Heart right ventricle (tissue), 16 donors: ENCODE measurements at places on chromosomes 16 and 17. TPM values are rescaled to one million over a fixed set of nuclear protein-coding genes. Genes with fewer than 3 reads are reported as not detected.

GRCh38 chr17:57687642-57688041 lies 57.5 kb downstream of the CCDC182 start:
- DNase-seq = no peak

Gene PIGQ
- polyA plus RNA-seq = 43.7 TPM

- DNase-seq = no peak
Measured at GRCh38 chr17:73546770-73547536, 97.3 kb downstream of the SDK2 start.

Gene CDRT4
- 0.45 TPM for polyA plus RNA-seq

Gene PPP1R27
- polyA plus RNA-seq = not detected

GRCh38 chr17:58150394-58150793 lies 2.2 kb downstream of the OR4D1 start:
- DNase-seq = no peak

DNA sequence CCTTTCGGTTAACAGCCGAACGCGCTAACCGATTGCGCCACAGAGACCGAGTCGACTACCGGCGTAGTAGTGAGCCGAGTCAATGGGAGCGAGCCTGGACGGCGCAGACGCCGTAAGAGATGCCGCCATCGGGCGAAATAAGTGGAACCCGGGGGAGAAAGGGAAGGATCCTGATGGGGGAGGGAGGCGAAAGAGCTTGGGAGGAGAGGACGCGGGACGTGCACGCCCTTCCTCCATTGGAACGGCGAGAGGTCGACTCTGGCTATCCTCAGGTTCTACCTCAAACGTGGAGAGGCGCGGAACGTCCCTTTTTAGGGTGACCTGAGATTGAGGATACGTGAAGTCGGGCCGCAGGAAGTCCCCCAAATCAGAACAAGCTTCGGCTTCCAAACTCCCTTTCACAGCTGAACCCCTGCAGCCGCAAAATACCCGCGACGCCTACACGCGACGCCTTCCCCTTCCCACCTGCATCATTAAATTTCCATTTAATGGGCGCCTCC lies 683 bp upstream of the PSMB3 start:
- DNase-seq = peak; percentile 81

- no peak for DNase-seq
Measured at GRCh38 chr16:51982715-51983680, 563.9 kb downstream of the TOX3 start.

Gene TBC1D3K
- polyA plus RNA-seq = not detected

Gene DDX28
- polyA plus RNA-seq = 5.3 TPM

DNA sequence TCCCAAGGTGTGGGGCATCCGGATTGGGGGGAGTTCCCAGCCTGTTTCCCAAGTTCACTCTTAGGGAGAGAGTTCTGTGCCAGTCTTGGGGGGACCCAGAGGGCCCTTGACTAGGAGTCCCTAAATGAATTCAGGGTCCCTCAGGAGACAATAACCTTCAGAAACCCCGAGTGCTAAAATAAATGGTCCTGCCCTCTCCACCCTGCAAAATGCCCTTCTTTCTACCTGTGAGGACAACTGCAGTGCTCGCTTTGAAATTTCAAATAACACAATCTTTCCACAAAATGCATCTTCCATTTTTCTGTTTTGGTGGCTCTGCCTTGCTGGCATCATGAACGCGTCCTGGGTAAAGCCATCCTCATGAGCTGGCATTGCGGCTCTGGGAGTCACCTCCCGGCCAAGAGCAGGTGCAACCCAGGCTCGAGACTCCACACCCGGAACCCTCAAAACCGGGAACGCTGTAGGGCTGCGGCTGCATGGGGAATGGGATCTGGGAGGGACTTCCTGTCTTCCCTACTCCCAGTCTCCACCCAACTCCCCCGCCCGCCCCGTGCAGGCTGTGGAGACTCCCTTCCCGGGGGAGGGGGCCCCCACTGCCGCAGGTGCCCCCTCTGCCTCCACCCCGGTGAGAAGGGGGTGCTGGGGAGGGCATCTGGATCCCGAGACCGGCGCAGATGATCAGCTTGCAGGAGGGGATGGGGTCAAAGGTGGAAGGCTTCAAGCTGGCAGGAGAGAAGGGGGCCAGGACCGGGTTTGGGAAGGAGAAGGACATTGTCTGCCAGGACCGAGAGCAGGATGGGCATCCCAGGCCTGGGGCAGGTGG lies at the start of gene ZNF205:
TSS of gene ZNF205 (plus strand) at position 529 of the 823 bp plus-strand sequence. CDS start 845 bp downstream, outside the sequence.
- peak; percentile 80 for DNase-seq

- DNase-seq = no peak
Measured at GRCh38 chr16:67151431-67152097, 766 bp upstream of the B3GNT9 start.

Gene FOXN1
- not detected for polyA plus RNA-seq

GRCh38 chr17:50344731-50345365 lies 1.1 kb upstream of the XYLT2 start:
- no peak for DNase-seq

- no peak for DNase-seq
Measured at GRCh38 chr17:80307994-80308691, 47.5 kb downstream of the RNF213 start.

GRCh38 chr17:36131421-36131820 lies 27.8 kb downstream of the CCL4 start:
- DNase-seq = no peak

Gene ESRP2
- polyA plus RNA-seq = 0.25 TPM

Gene RAB11FIP4
- 1.7 TPM for polyA plus RNA-seq

- no peak for DNase-seq
Measured at GRCh38 chr16:17070882-17071592, 399.7 kb downstream of the XYLT1 start.

Gene GP1BA
- 0.04 TPM for polyA plus RNA-seq

DNA sequence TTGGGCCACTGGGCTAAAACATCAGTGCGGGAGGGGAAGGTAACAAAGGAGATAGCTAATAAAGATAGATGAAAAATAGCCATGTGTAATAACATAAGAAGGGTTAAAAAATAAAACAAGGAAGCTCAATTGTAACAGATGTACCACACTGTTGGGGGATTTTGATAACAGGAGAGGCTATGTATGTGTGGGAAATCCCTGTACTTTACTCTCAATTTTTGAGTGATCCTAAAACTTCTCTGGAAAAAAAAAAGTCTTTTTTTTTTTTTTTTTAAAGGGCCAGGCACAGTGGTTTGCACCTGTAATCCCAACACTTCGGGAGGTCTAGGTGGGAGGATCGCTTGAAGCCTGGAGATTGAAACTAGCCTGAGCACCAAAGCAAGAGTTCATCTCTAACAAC lies 1.9 kb upstream of the MMD start:
- no peak for DNase-seq

GRCh38 chr16:30882429-30883310 lies 11.2 kb downstream of the BCL7C start:
- DNase-seq = no peak

Gene ATP2A1
- 0.13 TPM for polyA plus RNA-seq

Gene DPEP1
- 0.09 TPM for polyA plus RNA-seq

Gene CD300H
- not detected for polyA plus RNA-seq

Gene SCN4A
- 0.33 TPM for polyA plus RNA-seq

GRCh38 chr17:17492085-17492484 lies 4.1 kb downstream of the RASD1 start:
- DNase-seq = no peak

- DNase-seq = no peak
Measured at GRCh38 chr16:62989480-62989879, 953.2 kb upstream of the CDH8 start.

DNA sequence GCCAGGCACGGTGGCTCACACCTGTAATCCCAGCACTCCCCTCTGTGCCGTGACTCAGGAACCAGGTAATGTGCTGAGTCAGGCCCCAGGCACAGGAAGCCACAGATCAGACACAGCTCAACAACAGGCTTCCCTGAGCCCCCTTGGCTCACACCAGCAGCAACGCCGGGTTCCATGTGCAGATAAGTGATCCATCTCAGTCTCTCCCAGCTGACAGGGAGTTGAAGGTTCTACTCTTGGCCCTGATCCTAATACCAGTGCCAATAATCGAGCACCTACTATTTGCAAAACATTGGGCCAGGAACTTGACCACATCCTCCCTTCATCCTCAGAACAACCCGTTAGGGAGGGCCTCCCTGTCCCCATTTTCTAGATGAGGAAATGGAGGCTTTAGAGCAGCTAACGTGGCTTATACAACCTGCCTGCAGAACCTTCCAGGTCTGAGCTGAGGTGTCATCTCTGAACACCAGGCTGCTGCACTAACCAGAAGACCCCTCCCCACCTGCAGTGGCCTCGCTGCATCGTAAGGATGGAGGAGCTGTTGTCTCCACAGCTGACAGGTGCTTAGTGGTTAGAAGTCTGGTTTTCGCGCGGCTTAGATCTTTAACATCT lies 64.8 kb upstream of the AMZ2 start:
- DNase-seq = no peak

Gene NR1D1
- polyA plus RNA-seq = 7.1 TPM

DNA sequence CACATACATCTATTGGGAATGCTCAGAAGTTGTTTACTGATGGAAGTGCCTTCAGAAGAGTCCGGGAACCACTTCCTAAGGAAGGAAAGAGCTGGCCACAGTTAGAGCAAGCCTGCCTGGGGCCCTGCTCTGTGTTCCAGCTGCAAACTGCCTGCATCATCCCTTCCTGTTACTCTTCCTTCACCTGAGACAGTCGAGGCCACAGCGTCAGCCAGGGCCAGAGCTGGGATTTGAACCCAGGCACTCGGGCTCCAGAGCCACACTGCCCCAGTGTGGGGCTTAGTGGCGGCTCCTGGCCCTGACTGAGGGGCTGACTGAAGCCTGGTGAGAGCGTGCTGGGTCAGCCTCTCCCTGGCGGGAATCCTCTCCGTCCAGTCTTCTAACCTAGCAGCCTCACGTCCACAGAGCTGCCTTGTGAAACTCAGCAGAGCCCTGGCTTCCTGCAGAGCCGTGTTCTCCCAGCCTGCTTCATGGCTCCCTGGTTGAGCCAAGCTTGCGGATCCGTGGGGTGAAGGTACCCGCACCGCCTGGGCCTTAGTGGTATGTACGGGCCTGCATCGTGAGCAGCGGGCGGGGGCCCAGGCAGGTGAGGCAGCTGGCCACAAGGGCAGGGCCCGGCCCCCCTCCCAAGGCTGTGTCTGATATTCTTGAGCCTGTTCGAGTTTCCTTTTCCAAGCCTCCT lies 4.6 kb upstream of the C17orf99 start:
- DNase-seq = no peak

Gene C17orf50
- polyA plus RNA-seq = not detected

- DNase-seq = no peak
Measured at GRCh38 chr16:62652441-62653120, 616.3 kb upstream of the CDH8 start.

GRCh38 chr16:19716183-19716582 lies 1.8 kb downstream of the KNOP1 start:
- DNase-seq = no peak

DNA sequence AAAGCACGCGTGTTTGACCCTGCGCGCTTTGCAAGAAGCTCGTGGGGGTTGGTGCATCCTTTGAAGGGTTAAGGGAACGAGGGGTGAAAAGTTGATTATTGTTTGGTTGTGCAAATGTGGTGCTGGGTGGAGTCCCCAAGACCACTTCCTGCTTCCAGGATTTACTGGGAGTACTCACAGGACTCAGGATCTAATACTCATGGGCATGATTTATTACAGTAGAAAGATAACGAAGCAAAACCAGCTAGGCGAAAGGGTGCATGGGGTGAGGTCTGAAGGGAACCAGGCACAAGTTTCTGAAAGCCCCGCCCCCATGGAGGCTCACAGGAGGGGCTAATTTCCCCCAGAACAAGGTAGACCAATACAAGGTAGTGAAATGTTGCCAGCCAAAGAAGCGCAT lies 58.8 kb downstream of the RPTOR start:
- DNase-seq = no peak

GRCh38 chr17:56812901-56813388 lies 20.8 kb downstream of the C17orf67 start:
- DNase-seq = no peak

Gene SOST
- polyA plus RNA-seq = not detected

- no peak for DNase-seq
Measured at GRCh38 chr16:50640391-50640790, 40.7 kb downstream of the SNX20 start.

DNA sequence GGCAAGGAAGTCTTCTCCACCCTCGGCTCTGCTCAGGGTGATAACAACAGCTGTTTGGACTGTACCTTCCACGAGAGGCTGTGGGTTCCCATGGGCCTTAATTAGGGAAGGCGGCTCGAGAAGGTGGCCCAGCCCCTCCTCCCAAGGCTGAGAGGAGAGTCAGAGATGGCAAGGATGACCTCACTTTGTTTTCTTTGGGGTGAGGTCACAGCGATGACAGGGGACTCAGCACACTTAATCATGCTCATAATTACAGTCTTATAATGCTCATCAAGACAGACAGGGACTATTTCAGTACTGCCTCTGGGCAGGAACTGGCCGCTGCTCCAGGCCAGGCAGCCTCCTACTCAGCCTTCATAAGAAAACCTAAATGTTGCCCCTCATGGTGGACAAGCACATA lies 19.7 kb downstream of the WFDC1 start:
- no peak for DNase-seq

Gene RAC3
- 1.5 TPM for polyA plus RNA-seq

DNA sequence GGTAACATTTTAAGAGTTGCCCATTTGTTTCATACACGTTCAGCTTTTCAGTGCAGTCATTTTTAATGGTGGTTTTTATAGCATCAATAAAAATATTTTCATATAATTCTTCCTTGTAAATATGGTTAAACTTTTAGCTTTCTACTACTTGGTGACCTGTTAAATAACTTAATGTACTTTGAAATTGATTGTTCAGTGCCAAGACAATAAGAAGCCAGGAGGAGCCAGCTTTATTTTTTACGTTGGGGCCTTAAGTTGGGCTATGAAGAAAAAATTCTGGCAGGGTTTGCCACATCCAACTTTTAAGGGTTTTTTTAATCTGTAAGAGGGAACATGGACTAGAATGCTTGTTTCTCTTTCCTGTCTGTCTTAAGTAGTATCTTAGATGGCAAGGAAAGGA lies 284.2 kb downstream of the FTO start:
- no peak for DNase-seq

- no peak for DNase-seq
Measured at GRCh38 chr17:7147772-7148171, 31.4 kb downstream of the ASGR1 start.
